ENCODE measurements at places on chromosomes 13 and 19.

DNA sequence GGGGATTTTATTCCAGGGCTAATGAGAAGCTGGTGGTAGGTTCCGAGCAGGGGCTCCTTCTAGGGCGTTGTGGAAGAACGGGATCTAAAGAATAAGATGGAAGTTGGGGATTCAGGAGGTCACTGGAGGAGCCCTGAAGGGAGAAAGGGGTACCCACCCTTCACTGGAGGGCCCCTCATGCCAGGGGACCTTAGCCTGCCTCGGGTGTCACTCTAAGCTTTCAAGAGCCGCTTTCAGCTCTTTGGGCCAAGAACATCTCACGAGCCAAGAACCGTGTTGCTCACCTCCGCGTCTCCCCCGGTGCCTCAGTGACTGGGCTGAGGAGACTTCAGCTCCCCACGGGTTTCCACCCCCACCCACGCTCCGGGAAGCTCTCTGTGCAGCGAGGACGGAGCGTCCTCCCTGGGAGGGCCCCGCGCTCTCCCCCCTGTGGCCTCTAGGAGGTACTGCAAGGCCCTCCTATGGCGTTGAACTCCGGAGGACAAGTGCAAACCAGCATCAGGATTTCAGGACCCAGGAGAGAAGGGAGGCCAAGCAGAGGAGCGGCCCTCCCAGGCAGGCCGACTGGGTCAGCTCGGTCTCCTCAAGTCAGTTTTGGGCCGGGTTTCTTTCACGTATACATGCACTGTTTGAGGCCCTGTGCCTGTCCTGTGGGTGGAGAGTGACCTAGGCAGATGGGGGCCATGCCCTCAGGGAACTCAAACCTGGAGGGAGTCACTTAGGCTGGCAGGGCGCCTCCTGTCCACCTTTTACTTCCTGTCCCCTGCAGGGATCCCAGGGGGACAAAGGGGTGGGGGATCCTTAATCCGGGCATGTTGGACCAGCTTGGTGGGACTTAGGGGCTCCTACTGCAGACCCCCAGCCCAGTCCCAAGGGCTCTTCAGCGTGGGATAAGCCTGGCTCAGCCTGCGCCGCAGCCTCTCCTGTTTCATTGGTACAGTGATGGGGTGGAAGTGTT, 5.1 kb upstream of the KRTDAP start:
- peak; percentile 81 for DNase-seq

- no peak for DNase-seq
Observed at GRCh38 chr19:16671652-16672274, 10.8 kb downstream of the TMEM38A start.

DNA sequence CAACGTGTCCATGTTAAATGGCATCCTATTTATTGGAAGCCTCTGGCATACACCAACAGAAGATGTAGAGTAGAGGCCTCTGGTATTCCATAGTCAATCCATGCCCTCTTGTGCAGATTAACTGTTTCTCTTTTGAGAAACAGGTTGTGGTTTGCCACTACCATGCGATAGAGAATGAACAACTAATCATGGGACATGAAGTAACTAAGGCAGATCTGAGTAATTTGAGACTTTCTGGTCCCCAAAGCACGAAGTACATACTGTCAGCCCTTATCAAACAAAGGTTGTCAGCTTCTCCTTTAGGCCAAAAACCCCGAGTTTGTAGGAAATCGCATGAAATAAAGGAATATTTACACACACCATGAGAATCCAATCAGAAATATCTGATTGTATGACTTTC, 3.6 kb downstream of the ZNF121 start:
- no peak for DNase-seq

GRCh38 chr13:99389520-99390304, 82.5 kb upstream of the GPR183 start:
- no peak for DNase-seq

GRCh38 chr13:108878732-108879131, 249.3 kb downstream of the MYO16 start:
- DNase-seq, result no peak

GRCh38 chr19:15283141-15283883, 49.0 kb downstream of the BRD4 start:
- DNase-seq, result no peak

DNA sequence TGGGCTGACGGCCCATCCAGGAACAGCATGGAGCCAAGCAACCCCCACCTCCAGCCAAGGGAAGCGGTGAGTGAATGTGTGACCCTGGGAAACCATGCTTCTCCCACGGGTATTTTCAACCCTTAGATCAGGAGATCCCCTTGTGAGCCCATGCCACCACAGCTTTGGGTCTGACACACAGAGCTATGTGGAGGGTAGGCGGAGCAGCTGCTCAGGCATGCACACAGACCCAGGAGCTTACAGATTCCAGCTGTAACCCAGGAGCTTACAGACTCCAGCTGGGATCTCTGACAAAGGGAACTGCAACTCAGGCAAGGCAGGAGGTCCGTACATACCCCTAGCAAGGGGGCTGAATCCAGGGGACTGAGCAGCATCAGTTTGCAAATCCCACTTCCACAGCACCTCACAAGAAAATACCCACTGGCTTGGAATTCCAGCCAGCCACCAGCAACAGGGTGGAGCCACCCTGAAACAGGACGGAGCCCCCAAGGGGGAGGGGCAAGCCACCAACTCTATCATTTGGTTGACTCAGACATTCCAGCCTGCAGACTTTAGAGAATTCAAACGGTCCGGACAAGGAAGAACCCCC, 40.8 kb upstream of the RFXAP start:
- no peak for DNase-seq

DNA sequence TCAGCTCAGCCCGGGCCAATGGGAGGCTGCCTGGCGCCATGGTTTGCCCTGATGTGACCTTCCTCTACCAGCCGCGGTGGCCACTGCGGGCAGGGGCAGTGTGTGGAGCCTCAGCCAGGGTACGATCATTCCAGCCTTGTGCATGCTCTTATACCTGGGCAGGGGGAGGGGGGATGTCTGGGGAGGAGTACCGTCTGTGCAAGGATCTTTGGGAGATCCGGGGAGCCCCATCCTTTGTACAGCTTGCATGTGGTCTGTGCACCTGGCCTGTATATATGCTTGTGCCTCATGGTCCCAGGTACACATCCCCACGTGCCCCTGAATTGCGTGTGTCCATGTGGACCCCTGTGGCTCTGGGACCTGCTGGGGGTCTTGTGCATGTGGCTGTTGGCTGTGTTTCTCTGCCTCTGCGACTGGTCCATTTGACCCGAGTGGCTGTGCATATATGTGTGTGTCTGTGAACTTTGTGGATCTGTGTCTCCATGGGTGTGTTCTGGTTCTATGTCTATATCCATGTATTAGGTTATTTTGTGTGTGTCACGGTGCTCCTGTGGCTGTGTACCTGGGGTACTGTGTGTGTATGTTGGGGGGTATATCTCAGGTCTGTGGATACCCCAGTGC, 12.8 kb upstream of the NANOS3 start:
- no peak for DNase-seq

DNA sequence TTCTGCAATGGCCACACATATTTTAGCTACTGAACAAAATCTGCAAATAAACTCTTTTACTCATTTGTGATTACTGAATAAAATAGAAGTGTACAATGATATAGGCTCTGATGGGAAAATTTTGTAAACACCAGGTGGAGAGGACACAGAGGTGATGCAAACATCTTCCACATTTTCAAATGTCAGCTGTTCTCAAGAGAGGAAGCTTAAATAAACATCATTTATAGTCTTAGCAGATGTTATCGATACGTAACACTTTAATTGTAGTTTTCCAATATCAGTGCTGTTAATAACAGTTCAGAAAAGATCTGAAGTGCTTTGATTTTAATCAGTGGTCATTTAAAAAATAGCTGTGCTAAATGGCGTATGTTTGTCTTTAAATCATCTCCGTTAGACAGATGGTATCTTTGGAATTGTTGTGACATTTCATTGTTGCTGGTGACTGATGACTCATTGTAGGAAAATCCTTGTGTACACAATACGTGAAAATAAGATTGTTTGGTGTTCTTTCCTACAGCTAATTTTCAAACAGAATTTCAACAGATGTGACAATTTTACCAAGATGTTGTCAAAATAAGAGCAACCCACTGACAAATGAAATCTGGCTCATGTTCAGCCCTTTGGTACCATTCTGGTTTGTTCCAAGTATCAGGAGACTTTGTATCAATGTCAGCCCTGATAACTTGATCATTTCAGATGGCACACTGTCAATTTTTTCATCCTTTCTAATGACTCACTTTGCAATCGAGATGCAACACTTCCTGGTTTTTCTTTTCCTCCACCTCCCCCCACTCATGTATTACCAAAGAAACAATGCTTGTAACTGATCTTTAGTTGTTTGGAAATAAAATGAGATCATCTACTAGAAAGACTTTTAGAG, 516.0 kb downstream of the DCT start:
- DNase-seq, result no peak

DNA sequence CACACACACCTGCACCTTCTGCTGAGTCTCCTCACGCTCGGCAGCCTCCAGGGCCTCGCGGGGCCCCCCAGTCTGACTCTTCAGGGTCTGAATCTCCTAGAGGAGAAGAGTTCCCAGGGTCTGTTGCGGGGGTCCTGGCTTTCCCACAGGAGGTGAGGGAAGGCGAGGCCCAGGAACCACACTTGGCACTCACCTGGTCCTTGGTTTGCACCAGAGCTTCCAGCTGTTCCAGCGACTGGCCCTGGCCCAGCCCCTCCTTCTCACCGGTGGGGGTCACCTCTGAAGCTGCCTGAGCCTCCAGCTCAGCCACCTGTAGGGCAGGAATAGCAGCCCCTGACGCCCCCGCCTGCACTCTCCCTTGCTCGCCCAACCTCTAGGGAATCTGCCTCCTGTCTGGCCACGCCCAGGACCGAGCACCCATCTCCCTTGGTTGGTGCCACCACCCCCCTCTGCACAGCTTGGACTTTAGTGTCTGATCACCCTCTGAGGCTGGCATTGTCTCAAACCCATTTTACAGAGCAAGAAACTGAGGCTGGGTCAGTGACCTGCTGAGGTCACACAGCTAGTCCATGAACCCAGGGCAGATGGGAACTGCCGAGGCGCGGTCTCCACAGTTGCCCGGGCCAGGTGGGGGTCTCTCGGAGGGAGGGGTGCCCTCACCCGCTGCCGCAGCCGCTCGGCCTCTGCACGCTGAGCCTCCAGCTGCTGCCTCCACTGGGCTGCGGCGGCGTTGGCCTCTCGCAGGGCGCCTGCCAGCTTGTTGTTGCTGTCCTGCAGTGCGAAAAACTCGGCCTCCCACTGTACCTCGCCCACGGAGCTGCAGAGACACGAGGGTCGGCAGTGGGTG, 9.5 kb downstream of the HOMER3 start:
- DNase-seq, result no peak

DNA sequence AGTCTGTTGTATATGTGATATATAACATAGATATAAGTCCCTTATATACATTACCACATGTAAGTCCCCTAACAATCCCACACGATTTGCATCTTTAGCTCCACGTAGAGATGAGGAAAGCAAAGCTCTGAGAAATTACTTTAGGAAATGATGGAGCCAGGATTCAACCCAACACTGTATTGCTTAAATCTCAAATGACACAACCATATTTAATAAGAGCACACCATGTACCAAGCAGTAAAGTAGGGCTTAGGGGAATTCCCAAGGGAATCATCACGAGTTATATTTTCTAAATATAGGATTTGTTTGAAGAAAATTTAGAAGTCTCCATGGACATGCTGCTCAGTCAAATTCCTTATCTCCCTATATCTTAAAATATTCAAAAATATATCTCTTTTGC, 61.3 kb upstream of the POMP start:
- DNase-seq, result no peak

- no peak for DNase-seq
Observed at GRCh38 chr13:54563286-54563685, 1534.7 kb downstream of the OLFM4 start.

GRCh38 chr19:7238051-7238450, 56.2 kb downstream of the INSR start:
- no peak for DNase-seq

GRCh38 chr13:39542361-39542760, 60.6 kb downstream of the LHFPL6 start:
- no peak for DNase-seq

DNA sequence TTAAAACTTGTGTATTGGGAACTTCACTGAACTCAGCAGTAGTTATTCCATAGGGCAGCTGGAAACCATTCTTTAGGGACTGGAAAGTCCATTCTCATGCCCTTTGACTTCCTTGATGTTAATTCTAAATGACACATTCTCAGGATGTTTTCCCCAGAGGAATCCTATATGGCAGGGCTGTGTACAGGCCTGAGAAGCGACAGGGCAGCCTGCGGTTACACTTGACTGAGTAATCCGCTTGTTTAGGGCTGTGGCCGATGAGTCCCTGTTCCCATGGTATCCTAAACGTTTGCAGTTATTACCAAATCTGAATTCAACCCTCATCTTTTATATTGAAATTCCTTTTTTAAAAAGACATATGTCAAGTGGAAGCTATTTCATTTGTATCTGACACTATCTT, 83.5 kb downstream of the COL4A2 start:
- DNase-seq, result no peak

DNA sequence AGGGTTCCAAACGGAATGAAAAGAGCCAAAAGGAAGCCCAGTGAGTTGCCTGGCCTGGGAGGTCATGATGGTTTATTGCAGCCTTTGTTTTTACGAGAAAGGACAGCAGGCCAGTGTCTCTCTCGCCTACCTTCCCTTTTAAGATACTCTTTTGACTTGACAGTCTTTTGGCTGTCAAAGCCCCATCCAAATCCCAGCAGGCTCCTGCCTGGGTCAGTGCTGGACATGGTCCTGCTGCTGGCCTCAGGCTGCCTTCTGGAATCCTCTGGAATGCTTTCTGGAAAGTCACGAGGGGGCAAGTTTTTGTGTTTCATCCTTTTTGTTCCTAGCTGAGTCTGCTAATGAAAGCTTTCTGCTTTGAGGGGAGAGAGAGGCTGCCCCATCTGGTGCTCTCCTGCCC, 444.8 kb downstream of the OLFM4 start:
- DNase-seq, result no peak

DNA sequence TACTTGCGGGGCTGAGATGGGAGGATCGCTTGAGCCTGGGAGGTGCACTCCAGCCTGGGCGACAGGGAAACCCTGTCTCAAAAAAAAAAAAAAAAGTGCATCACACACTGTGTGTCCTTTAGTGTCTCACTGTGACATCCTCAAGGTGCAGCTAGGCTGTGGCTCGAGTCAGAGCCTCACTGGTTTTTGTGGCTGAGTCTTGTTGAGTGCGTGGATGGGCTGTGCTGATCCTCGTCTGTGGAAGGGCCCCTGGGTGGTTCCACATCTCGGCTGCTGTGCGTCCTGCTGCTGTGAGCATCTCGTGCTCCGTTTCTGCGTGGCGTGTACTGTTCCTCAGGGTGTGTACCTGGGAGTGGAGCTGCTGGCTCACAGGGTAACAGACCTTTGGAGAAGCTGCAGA, 11.2 kb downstream of the STK11 start:
- DNase-seq, result no peak

DNA sequence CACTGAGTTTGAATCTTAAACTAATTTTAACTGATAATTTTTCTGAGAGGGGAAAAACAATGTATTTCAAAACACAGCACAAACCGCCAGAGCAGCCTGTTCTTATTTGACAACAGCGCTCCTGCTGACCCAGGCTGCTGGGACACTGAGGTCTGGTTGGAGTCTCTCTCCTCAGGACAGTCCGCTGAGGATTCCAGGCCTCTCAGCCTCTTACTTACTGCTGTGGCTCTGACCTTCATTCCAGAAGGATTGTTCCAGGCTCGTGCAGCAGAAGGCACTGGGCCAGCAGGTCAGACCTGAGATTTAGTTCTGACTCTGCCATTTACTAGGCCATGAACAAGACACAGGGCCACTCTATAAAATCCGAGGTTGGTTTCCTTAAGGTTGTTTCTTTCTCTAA, 393.6 kb downstream of the TDRD3 start:
- DNase-seq, result no peak

GRCh38 chr19:4803736-4804695, 12.5 kb downstream of the FEM1A start:
- DNase-seq, result peak; percentile 51
